ENCODE measurements at places on chromosomes 16 and 17.

DNA sequence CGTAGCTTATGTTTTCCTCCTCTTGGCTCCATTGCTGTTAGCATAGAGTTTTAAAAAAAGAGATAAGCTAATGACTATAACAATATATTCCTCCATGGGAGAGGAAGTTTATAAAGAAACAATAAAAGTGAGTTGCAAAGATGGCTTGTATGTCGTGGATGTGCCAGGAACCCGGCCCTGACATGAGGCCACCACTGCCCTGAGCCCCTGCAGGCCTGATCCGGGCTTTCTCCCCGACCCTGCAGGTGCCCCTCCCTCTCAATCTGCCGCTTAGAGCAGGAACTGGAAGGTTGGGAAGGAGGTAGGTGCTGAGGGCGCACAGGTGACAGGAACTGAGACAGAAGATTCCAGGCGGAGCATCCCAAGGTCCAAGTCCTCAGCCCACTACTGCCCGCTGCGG lies 11.7 kb downstream of the PAM16 start:
- DNase-seq: no peak

GRCh38 chr16:72644911-72645310 lies 403.0 kb downstream of the ZFHX3 start:
- DNase-seq: no peak

GRCh38 chr17:49132317-49132698 lies 261 bp upstream of the B4GALNT2 start:
- no peak for DNase-seq

GRCh38 chr16:81210807-81211206 lies 27.7 kb upstream of the BCO1 start:
- no peak for DNase-seq

DNA sequence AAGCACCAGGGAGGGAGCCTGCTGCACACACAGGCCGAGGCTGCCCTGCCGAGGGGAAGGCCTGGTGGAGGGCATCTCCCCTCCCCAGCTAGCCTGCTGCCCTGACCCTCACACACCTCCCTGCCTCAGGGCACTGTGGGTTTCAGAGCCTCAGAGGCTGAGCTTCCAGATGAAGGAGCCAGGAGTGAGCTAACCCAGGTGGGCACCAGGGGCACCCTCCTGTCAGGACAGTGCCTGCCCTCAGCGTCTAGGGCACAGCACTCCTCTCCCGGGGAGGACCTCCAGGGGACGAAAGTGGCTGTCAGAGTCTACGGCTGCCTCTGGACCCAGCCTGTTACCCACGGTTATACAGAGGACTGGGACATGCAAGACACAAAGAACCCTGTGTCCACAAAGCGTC lies 22.8 kb upstream of the DLX4 start:
- no peak for DNase-seq

DNA sequence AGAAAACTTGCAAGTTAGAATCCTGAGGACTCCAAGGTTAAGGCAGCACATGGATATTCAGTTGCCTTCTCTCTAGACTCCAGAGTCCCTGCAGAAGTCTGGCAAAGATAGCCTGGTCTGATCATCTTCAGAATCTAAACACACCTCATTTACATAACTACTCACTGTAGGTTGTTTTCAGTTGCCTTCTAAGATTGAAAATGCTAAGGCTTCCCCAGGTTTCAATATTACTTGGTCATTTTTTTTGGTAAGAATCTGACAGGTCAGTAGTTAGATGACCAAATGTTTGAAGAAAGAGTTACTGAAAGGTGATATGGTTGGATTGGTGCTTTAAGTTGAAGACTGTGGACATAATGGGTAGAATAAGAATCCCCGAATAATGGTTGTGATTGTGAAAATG lies 205.4 kb upstream of the KCNJ16 start:
- DNase-seq: no peak

DNA sequence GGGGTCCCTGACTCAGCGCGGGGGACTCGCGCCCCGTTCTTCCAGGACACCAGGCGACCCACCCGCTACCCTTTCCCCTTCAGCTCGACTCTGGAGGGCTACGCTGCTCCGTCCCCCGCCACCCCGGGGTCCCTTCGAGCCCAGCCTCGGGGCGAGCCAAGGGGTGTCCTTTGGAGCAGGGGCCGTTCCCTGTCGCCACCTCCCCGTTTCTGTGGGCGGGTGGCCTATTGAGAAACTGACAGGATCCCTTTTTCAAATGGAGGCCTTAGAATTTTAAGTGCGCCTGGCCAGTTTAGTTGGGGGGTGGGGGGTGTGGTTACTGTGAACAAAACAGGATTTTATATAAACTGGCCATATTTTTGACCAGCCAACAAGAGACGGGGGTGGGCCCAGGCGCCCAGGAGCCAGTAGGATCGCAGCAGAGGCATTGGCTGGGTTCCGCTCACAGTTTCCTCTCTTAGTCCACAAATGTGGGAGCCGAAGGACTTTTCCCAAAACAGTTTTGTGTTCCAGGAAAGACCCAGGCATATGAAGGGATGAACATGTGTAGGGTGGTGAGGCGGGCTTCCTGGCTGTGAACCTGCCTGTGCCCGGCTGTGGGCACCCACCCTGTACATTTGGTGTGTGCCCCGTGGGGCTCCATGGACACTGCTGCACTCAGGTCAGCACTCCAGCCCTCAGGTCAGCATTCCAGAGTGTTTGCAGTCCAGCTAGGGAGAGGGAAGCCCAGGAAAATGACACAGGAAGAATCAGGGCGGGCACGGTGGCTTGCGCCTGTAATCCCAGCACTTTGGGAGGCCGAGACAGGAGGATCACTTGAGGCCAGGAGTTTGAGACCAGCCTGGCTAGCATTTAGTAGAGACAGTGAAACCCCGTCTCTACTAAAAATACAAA lies 722 bp upstream of the TIMP2 start:
- DNase-seq: peak; percentile 69

GRCh38 chr16:49282690-49283375 lies 1.2 kb upstream of the CBLN1 start:
- DNase-seq: no peak

DNA sequence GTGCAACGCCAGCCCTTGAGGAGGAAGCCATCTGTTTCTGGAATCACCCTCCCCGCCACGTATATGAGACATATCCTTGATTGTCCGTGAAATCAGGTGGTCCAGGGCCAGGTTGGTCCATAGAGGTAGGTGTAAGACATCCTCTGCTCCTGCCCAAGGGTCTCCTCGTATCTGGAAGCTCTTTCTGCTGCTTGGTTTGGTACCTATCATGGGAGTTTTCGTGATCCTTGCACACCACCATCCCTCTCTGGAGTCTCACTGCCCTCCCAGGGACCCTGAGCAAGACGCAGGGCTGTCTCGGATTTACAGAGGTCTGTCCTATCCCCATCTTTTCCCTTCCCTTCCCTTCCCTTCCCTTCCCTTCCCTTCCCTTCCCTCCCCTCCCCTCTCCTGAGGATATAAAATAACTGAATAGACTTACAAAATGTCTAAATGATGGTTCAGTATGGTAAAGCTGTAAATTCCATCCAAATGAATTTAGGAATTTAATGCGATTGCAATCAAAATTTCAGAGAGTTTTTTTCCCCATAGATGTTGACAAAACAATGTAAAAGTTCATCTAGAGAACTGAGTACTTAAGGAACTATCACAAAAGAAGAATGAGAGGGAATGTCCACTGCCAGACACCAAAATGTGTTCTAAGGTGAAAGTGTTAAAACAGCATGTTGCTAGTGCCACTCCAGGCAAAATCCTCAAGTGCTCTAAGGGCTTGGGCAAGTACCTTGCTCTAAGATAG lies 2.0 kb upstream of the CCDC42 start:
- no peak for DNase-seq

DNA sequence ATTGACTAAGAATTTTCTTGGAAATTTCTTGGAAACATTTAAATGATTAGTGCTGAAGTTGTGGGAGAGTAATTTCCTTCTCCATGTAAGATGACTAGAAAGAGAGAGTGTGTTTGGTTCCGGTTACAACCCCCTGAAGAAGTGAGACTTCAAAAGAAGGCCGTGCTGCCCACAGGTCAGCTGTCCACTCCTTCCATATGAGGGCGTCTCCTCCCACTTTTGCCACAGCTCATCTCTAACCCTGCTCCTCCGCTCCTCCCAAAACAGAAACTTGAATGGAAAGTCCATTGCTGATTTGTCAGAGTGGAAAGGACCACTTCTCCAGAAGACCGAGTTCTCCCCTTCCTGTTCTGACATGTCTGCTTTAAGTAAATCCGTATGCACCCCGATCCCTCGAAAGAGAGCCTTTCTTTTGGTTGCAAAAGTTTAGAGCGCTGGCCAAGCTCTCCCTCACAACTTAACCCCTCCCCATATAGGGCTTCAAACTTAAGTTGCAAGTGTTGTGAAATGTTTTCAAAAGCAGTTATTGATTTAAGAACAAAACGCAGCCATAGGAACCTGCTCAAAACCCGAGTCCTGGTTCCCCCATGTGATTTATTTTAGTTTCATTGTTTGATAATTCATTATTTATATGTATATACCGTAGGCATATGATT lies 129.5 kb downstream of the SOCS1 start:
- no peak for DNase-seq

DNA sequence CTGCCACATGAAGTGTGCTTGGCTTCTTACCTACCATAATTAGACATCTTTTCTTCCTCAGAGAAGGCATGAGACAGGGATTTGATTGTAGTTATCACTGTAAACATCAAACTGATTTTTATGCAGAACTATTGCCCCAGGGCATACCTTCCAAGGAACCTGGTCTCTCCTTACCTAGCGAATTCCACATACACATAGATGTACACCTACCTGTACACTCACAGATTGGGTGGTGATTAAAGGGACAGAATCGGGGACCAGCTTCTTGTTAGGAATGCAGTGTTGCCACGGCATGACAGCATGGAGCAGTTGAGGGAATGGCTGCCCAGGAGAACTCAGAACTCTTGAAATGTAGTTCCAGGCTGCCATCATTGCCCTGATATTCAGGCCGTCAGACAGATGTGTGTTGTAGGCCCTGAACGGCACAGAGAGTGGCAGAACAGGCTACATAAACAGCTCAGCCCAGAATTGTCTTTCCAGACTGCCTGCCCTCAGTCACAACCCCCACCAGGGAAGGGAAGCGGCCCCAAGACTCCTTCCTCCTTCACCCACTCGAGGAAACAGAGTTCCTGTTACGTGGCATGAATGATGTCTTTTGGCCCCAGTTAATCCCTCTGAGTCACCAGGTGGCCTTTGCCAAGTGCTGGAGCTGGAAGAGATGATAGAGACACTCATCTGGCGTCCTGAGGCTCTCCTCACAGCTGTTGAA lies 17.8 kb upstream of the NAGLU start:
- peak; percentile 90 for DNase-seq

GRCh38 chr17:76695059-76695831 lies 15.5 kb downstream of the MXRA7 start:
- DNase-seq: no peak

GRCh38 chr17:77404812-77405581 lies 264.2 kb downstream of the SEC14L1 start:
- no peak for DNase-seq

GRCh38 chr17:8855477-8856204 lies 11.8 kb downstream of the PIK3R6 start:
- no peak for DNase-seq

- DNase-seq: no peak
Measured at GRCh38 chr16:245105-245504, 10.5 kb downstream of the FAM234A start.

GRCh38 chr17:48601539-48602425 lies 3.0 kb downstream of the HOXB6 start:
- no peak for DNase-seq

- DNase-seq: no peak
Measured at GRCh38 chr16:57372372-57373116, at the start of gene CX3CL1. TSS of gene CX3CL1 (plus strand) at chr16:57372490. CDS start at chr16:57372569, 79 bp downstream.

GRCh38 chr17:50872710-50873424 lies 6.7 kb upstream of the TOB1 start:
- DNase-seq: no peak

Data from AG09309 (cell line).